ENCODE measurements at places on chromosomes 16 and 17.

DNA sequence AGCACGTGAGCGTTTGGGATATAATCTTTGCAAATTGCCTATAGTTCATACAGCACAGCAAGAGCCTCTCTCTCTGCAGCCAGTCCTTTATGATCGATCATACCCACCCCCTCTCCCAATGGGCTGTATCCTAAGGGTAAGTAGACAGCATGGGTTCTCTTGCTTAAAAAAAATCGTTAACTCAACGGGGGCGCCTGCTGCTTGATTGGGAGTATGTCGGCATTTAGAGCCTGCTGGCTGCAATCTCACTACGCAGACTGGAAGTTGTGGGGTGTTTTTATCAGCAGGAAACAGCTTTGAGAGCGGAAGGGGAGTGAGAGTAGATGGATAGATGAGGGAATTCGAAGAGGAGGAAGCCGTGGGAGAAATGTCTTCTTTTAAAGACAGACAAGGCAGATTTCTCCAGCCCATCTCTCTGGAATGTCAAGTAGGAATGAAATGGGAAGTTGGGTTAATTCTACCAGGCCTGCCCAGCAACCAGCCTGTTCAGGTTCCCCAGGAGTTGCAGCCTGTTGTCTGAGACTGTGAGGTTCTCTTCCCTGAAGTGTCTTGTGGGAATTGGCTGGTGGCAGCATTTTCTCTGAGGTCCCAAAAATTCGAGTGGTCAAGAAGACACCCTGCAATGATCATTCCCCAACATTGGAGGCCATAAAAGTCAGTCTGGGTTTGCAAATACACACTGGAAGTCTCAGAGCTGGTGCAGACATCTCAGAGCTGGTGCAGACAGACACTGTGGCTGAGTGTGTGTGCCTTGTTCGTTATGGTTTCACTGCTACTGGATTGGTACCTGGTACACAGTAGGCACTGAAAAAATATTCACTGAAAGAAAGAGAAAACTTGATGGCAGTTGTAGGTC, 65.6 kb downstream of the PRKCB start:
- no peak for DNase-seq

- peak; percentile 11 for DNase-seq
These were observed 345 bp downstream of the EMC8 start for GRCh38 chr16:85798901-85799496.

DNA sequence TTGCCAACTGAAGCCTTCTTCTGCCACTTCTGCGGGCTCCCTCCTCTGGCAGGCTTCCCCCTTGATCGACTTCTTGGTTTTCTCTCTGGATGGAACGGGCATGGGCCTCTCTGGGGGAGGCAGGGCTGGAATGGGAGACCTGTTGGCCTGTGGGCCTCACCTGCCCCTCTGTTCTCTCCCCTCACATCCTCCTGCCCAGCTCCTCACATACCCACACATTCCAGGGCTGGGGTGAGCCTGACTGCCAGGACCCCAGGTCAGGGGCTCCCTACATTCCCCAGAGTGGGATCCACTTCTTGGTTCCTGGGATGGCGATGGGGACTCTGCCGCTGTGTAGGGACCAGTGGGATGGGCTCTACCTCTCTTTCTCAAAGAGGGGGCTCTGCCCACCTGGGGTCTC, 6.5 kb upstream of the LASP1NB start:
- DNase-seq, result no peak

DNA sequence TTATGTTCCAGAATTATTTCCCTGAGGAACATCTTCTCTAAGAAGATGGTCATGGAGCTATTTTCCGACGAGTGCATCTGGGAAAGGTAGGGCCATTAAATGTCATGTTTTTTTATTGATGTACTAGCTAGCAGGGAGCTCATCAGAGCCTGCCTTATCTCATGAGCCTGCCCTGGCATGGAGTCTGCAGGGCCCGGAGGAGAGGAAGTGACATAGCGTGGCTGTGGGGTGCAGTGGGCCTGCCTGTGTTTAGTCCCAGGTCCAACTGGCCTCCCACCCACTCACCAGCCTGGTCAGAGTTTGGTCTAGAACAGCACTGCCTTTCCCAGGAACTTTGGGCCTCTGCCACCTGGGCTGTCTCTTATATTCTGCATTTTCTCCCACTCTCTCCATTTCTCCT, 389.8 kb downstream of the SNX29 start:
- no peak for DNase-seq

DNA sequence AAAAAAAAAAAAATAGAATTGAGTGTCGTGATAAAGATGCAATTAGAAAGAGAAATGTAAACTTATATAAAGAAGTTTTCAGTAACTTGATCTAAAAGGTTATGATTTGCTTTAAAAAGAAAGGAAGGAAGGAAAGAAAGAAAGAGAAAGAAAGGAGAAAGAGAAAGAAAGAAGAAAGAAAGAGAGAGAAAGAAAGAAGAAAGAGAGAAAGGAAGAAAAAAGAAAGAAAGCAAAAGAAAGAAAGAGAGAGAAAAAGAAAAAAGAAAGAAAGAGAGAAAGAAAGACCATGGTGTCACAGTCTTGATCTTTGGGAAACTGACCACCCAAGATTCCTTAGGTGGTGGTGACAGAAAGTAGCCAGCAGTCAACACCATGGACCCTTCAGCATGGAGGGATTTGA, 4.3 kb upstream of the CCL3 start:
- DNase-seq, result no peak

- no peak for DNase-seq
These were observed 36.2 kb downstream of the USP10 start for GRCh38 chr16:84735849-84736586.

- no peak for DNase-seq
These were observed 302.2 kb upstream of the SALL1 start for GRCh38 chr16:51453251-51453650.

All from stimulated activated CD8-positive, alpha-beta memory T cell treated with anti-CD3 and anti-CD28 coated beads, Interleukin-4, amount 100 ng/mL, for 24 hours (primary cell).